ENCODE measurements at places on chromosomes 1 and 21. TPM values are rescaled to one million over a fixed set of nuclear protein-coding genes. Genes with fewer than 3 reads are reported as not detected.

The KLHDC7A gene
- total RNA-seq: not detected

The HSF2BP gene
- 3.2 TPM for total RNA-seq

The PRR9 gene
- total RNA-seq: not detected

The ANGPTL3 gene
- not detected for total RNA-seq

The DENND2C gene
- 11.3 TPM for total RNA-seq

GRCh38 chr21:37891972-37892371, 24.3 kb downstream of the KCNJ6 start:
- no peak for DNase-seq

GRCh38 chr1:201648907-201649721, 110.2 kb downstream of the NAV1 start:
- DNase-seq: no peak

GRCh38 chr1:98975810-98976209, 28.9 kb downstream of the PLPPR5 start:
- DNase-seq: no peak

DNA sequence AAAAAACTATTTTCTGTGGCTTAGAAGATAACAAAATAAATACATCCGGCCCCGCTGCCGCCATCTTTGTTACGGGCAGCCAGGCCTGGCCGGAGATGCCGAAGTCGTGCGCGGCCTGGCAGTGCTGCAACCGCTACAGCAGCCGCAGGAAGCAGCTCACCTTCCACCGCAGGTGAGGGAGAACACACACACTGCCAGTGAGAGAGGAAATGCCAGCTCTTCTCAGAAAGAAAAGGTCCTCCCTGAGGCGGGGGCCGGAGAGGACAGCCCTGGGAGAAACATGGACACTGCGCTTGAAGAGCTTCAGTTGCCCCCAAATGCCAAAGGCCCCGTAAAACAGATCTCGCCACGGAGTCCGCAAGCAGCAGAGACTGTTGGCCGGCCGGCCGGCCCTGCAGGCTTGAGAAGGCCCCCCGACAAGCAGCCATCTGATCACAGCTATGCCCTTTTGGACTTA, 323.2 kb downstream of the AMY1C start:
- DNase-seq: no peak

DNA sequence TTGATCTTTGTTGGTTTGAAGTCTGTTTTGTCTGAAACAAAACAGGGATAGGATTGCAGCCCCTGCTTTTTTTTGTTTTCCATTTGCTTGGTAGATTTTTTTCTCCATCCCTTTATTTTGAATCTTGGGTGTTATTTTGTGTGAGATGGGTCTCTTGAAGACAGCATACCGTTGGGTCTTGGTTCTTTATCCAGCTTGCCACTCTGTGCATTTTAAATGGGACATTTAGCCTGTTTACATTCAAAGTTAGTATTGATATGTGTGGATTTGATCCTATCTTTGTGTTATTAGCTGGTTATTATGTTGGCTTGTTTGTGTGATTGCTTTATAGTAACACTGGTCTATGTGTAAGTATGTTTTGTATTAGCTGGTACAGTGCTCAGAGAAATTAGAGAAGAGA, 40.9 kb downstream of the GIPC2 start:
- DNase-seq: no peak

DNA sequence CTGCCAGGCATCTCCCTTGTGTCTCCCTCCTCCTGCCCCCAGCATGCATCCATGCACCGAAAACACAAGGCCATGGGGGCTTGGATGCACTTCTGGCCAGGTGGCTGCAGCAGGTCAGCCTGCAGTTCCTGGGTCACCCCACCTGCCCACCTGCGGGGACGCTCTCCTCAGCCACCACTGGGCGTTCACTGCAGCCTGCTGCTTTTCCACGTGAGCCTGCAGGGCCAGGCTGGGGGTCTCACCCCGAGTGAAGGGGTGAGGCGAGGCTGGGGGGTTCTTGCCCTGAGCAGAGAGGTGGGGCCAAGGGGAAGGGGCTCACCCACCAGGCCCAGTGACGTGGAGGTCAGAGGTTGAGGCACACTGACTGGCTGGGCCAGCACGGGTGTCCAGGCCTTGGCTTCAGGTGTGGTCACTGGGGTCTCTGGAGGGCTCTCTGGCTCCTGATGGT, 64.6 kb downstream of the WNT9A start:
- DNase-seq: no peak

DNA sequence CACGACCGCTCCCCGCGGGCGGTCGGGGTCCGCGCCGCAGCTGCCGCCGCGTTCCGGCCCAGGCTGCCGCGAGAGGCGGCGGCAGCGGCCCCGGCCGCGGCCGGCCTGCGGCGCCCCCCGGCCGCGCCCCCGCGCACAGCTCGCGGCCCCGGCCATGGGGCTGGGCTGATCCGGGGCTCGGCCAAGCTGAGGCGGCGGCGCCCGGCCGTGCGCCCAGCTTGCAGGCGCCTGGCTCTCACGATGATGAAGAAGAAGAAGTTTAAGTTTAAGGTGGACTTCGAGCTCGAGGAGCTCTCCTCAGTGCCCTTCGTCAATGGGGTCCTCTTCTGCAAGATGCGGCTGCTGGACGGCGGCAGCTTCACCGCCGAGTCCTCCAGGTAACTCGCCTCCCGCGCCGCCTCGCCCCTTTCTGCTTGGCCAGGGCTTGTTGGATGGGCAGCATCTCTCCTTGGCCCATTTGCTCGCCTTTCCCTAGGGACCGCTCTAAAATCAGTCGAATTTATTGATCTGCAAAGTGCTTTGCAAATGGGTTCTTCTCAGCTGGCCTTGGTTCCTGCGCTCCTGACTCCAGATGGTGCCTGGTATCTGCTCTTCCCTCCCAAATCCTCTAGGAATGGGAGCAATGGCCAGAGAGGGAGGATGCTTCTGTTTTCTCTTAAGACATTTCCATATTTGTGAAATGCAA, 431 bp downstream of the EEIG2 start:
- no peak for DNase-seq

GRCh38 chr1:231485029-231485784, 43.3 kb upstream of the TSNAX start:
- DNase-seq: no peak

- no peak for DNase-seq
Observed at GRCh38 chr1:236455243-236455642, 61.2 kb downstream of the EDARADD start.

DNA sequence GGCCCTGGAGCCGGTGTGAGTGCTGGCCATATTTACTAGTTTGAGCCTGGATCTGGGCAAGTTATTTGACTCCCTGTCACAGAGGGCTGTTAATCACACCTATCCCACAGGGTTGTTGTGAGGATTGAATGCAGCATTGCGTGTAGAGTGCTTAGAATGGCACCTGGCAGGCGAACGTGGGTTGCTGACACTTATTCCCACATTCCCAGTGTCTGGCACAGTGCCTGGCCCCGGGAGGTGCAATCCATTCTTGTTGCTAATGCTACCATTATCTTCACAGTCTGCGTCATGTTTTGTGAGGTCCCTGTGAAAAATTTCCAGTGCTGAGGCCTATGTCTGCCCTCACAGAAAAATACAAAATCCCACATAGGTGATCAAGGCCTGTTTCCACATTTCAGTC, 66.1 kb downstream of the CD2 start:
- DNase-seq: peak; percentile 74

- no peak for DNase-seq
Observed at GRCh38 chr1:117596023-117596720, 9.7 kb upstream of the TENT5C start.

GRCh38 chr1:109749221-109749620, 8.4 kb upstream of the GSTM3 start:
- DNase-seq: no peak

DNA sequence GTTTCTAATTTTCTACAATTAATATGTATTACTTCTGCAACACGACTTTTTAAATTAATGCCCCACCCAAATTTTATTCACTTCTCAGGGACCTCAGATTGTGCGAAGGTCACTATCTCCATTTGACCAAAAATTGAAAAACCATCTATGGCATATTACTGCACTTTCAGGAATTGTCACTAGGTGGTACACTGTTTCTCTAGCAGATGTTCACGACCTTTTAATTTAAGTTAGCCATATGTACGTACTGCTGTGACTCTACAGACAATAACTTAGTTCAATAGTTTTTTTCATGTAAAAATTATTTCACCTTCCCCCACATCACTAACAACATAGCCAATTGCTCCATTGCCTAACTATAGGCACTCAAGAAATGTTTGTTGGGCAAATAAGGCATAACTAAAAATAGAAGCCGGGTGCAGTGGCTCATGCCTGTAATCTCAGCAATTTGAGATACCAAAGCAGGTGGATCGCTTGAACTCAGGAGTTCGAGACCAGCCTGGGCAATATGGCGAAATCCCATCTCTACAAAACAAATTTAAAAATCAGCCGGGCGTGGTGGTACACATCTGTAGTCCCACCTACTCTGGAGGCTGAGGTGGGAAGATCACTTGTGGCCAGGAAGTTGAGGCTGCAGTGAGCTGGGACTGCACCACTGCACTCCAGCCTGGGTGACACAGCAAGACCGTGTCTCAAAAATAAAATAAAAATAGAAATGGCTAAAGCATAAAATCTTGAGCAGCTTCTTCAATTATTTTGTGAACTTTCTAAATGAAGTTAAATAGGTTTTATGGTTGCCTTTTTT, 75.7 kb upstream of the PKN2 start:
- DNase-seq: peak; percentile 25

- no peak for DNase-seq
Observed at GRCh38 chr1:43229826-43230780, 39.7 kb upstream of the TMEM125 start.

- no peak for DNase-seq
Observed at GRCh38 chr1:213106298-213106697, 55.3 kb downstream of the RPS6KC1 start.

DNA sequence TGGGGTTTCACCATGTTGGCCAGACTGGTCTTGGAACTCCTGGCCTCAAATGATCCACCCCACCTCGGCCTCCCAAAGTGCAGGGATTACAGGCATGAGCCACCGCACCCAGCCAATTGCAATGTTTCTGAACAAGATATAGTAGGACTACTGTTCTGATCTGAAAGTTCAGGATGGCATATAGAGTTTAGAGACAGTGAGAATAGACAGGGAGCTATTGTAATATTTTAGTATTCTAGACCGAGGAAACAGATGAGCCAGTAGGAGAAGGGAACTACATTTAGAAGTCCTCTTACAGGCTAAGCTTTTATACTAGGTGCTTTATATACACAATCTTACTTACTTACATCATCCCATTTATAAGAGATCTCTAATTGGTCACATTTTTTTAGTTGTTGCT, 33.1 kb downstream of the SOAT1 start:
- DNase-seq: no peak

- DNase-seq: no peak
Observed at GRCh38 chr1:97505816-97506215, 415.0 kb downstream of the DPYD start.

DNA sequence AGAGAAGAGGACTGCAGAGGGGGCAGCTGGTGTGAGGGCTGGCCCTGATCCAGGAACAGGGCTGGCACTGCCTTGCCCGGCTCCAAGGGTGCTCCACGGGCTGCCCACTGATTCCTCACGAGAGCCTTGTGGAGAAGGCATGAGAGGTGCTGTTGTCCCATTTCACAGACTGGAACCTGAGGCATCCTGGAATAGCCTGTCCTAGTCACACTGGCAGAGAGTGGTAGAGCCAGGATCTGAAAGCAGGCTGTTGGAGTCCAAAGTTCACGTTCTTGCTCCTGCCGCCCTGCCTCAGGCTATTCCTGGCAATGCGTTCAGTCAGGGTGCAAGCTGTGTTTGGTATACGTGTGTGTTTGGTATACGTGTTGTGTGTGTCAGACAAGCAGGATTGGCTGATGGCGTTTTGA, 1.8 kb downstream of the RER1 start:
- no peak for DNase-seq

GRCh38 chr21:26112127-26112742, 58.3 kb downstream of the APP start:
- no peak for DNase-seq

DNA sequence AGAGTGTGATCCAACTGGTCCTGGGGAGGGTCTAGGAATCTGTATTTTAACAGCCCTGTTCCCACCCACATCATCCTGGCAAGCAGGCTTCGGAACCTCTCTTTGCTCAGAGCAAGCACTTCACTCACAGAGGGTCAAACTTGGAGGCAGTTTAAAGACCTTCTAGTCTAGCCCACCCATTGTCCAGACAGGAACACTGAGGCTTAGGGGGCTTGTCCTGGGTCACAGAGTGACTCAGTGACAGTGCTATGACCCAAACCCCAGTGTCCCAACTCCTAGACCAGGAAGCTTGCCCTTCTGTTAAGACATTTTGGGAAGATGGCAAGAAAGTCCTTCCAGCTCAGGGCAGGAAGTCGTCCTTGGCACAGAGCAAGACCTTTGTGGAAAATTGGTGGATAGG, 36.5 kb downstream of the FBXO2 start:
- no peak for DNase-seq

- DNase-seq: no peak
Observed at GRCh38 chr1:220123889-220124288, 30.0 kb downstream of the IARS2 start.

GRCh38 chr1:22363403-22364325, 88.0 kb upstream of the ZBTB40 start:
- no peak for DNase-seq

GRCh38 chr1:109548321-109549267, at the start of gene GNAI3:
GNAI3 (plus strand) TSS chr1:109548615; CDS start chr1:109548721, 106 bp downstream.
- peak; percentile 95 for DNase-seq

DNA sequence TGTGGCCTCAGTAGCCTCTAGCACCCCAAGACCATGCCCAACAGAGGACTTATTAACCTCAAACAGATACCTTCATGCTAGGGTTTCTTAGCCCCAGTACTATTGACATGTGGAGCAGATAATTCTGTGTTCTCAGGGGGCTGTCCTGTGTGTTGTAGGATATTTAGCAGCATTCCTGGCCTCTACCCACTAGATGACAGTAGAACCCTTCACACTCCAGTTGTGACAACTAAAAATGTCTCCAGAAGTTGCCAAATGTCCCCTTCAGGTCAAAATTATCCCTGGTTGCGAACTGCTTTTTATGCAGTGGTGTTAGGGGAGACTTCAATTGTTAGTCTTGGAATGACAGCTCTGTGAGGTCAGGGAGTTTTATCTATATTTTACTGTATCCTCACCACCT, 8.1 kb downstream of the KAZN start:
- DNase-seq: no peak

DNA sequence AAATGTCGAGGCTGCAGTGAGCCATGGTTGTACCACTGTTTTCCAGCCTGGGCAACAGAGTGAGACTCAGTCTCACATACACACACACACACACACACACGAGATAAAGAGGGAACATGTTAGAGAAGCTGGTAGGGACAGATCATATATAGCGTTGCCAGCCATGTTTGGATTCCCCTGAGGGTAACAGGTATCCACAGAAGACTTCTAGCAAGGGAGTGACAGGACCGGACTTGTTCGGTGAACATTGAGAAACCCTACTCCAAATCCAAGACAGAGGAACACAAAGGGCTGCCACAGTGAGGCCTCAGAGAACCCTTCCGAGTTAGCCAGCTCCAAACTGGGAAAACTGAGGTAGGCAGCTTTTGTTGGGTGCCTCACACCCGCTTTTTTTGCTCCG, 3.7 kb upstream of the SARS1 start:
- no peak for DNase-seq

Measured in myocyte (in vitro differentiated cells).